ENCODE measurements at places on chromosomes 7 and 10. TPM values are rescaled to one million over a fixed set of nuclear protein-coding genes. Genes with fewer than 3 reads are reported as not detected.

The CPA2 gene
- not detected for total RNA-seq

The TMEM229A gene
- total RNA-seq = not detected

The STEAP1B gene
- not detected for total RNA-seq

The TFPI2 gene
- total RNA-seq = 0.37 TPM

The THNSL1 gene
- total RNA-seq = 6.7 TPM

The SLC18A2 gene
- 0.06 TPM for total RNA-seq

The CLCN1 gene
- total RNA-seq = 0.16 TPM

The GDF2 gene
- not detected for total RNA-seq

The TMEM213 gene
- total RNA-seq = 0.18 TPM

The NAT16 gene
- total RNA-seq = not detected

The HOGA1 gene
- not detected for total RNA-seq

The TRIM74 gene
- 1.1 TPM for total RNA-seq

The SLC13A1 gene
- total RNA-seq = not detected

The NANOS1 gene
- not detected for total RNA-seq

The TUBB8 gene
- total RNA-seq = 0.32 TPM

The CFAP70 gene
- total RNA-seq = 1.2 TPM

The FRAT2 gene
- total RNA-seq = 12.5 TPM

The OR2A12 gene
- total RNA-seq = not detected

The GPR26 gene
- total RNA-seq = not detected

The RADIL gene
- total RNA-seq = 0.35 TPM

The SVOPL gene
- not detected for total RNA-seq

The NRG3 gene
- not detected for total RNA-seq

The PARD3 gene
- total RNA-seq = 2.7 TPM

The RSBN1L gene
- total RNA-seq = 20.2 TPM

The NEUROG3 gene
- not detected for total RNA-seq

The CYP3A4 gene
- total RNA-seq = not detected

The SLC39A12 gene
- not detected for total RNA-seq

The UFSP1 gene
- total RNA-seq = 0.77 TPM

The ABCC2 gene
- total RNA-seq = 1.2 TPM

The VGF gene
- not detected for total RNA-seq

The NEURL1 gene
- total RNA-seq = 0.87 TPM

The INHBA gene
- 0.77 TPM for total RNA-seq

The TMEM196 gene
- total RNA-seq = not detected

The NME8 gene
- not detected for total RNA-seq

The EPO gene
- not detected for total RNA-seq

The PLXDC2 gene
- not detected for total RNA-seq

The CALML5 gene
- not detected for total RNA-seq

The LGI1 gene
- not detected for total RNA-seq

The PIP gene
- total RNA-seq = not detected

The RAB19 gene
- total RNA-seq = 5.0 TPM

The CELF2 gene
- total RNA-seq = 95.0 TPM

The CTAGE4 gene
- total RNA-seq = not detected
